ENCODE measurements at places on chromosomes 3 and 15. TPM values are rescaled to one million over a fixed set of nuclear protein-coding genes. Genes with fewer than 3 reads are reported as not detected.

The AP3B2 gene
- 81.9 TPM for polyA plus RNA-seq

The MST1R gene
- 4.2 TPM for polyA plus RNA-seq

The PLSCR2 gene
- not detected for polyA plus RNA-seq

The SENP8 gene
- 3.2 TPM for polyA plus RNA-seq

The PLOD2 gene
- 5.6 TPM for polyA plus RNA-seq

The GOLGA8G gene
- polyA plus RNA-seq = not detected

The VGLL3 gene
- 0.16 TPM for polyA plus RNA-seq

The PROK2 gene
- polyA plus RNA-seq = 0.18 TPM

The GRK7 gene
- polyA plus RNA-seq = 0.16 TPM

The SMCO1 gene
- polyA plus RNA-seq = not detected

The OR5K2 gene
- not detected for polyA plus RNA-seq

The SPATA12 gene
- polyA plus RNA-seq = not detected

The EFCC1 gene
- polyA plus RNA-seq = not detected

The CTXN2 gene
- 0.69 TPM for polyA plus RNA-seq

The CATSPER2 gene
- 2.0 TPM for polyA plus RNA-seq

The RPL4 gene
- 3,727 TPM for polyA plus RNA-seq

The GATM gene
- 13.3 TPM for polyA plus RNA-seq

The RTP3 gene
- not detected for polyA plus RNA-seq

The TEX55 gene
- polyA plus RNA-seq = not detected

The UMPS gene
- 22.5 TPM for polyA plus RNA-seq

The TMEM89 gene
- polyA plus RNA-seq = 0.52 TPM

The CSPG5 gene
- polyA plus RNA-seq = 67.1 TPM

The SLC27A2 gene
- 3.5 TPM for polyA plus RNA-seq

The SUSD5 gene
- 0.74 TPM for polyA plus RNA-seq

The FANCD2OS gene
- polyA plus RNA-seq = not detected

Data from neural cell (in vitro differentiated cells).